ENCODE measurements at places on chromosomes 4 and X. TPM values are rescaled to one million over a fixed set of nuclear protein-coding genes. Genes with fewer than 3 reads are reported as not detected.

GRCh38 chrX:118569676-118570075, 74.1 kb downstream of the DOCK11 start:
- peak; percentile 26 for DNase-seq

Gene TGIF2LX
- not detected for total RNA-seq

GRCh38 chrX:95101851-95102390, 1427.9 kb downstream of the FAM133A start:
- no peak for DNase-seq

- no peak for DNase-seq
Observed at GRCh38 chrX:113399506-113400192, 559.0 kb upstream of the AMOT start.

Gene SFRP2
- total RNA-seq = 0.14 TPM

DNA sequence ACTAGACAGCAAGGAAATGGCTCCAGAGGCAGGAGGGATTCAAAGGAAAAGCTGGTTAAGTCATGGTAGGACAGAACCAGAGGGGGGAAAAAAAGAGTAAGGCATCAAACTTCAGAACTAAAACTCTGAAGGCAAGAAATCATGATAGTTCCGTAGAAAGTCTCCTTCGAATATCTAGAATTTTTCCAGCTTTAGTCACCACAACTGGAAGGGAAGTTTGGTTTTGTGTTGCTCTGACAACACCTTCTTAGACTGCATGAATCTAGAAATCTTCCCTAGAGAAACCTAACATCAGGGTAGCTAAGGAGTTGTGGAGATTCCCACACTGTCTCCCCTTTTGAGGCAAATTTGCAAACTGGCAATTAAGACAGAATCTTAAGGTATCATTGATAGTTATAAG, 33.7 kb downstream of the AMMECR1 start:
- no peak for DNase-seq

- DNase-seq = no peak
Observed at GRCh38 chr4:163542275-163542674, 47.8 kb downstream of the TMA16 start.

Gene CACNA1F
- total RNA-seq = 0.85 TPM

DNA sequence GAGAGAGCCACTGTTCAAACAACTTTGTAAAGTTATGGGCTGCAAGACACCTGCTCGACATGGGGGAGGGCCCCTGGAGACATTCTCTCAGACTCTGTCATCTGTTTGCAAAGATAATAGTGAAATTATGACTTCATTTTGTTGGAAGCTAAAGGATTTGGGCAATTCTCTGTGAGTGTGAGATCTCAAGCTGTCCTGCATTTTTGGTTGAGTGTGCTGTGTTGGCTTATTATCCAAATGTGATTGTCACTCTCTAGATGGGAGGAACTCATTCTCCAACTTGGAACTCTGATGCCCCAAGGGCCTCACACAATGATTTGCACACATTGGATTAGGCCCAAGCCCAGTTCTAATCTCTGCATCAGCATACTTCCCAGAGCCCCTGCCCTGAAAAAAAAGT, 63.7 kb downstream of the STK32B start:
- no peak for DNase-seq

DNA sequence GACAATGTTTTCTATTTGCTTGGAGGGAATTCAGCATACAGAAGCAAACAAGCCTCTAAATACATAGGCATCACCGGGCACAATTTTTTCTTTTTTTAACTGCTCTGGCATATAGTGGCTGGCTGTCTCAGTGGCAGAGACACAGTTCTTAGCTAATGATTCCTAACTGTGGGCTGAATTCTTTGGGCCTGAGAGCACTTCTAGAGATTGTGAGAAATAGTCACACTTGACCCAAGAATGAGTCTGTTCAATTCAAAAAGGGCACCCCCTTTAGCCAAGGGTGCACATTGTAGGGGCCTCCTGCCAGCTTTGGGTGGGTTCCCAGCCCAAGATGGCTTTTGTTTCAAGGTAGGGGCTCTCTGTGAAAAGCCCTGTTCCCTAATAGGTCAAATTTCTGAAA, 345.7 kb downstream of the ARHGAP10 start:
- no peak for DNase-seq

- DNase-seq = no peak
Observed at GRCh38 chr4:133000012-133000411, 149.1 kb upstream of the PCDH10 start.

- no peak for DNase-seq
Observed at GRCh38 chr4:140869446-140869845, 113.3 kb upstream of the TBC1D9 start.

Gene FDCSP
- not detected for total RNA-seq

Data from activated naive CD8-positive, alpha-beta T cell treated with anti-CD3 and anti-CD28 coated beads for 36 hours (primary cell).